Brain microvascular endothelial cell (primary cell): ENCODE measurements at places on chromosomes 7 and 10.

- no peak for DNase-seq
These were observed 126.2 kb downstream of the MICU1 start for GRCh38 chr10:72499701-72500100.

DNA sequence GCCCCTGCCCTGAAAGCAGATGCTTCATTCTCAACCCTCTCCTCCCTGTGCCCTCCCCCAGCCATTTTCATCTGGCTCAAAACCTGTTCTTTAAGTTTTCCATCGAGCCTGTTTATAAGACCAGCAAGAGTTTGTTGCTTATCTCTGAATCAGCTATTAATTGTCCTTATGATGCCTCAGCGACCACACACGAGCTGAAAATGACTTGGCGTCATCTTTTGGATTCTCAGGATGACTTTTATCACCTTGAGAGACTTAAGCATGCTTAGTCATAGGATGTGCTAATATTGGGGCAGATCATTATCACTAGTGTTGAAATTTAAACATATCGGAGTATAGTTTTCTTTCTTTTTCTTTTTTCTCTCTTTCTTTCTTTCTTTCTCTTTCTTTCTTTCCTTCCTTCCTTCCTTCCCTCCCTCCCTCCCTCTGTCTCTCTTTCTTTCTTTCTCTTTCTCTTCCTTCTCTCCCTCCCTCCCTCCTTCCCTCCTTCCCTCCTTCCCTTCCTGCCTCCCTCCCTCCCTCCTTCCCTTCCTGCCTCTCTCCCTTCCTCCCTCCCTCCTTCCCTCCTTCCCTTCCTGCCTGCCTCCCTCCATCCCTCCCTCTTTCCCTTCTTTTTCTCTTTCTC, 184.5 kb downstream of the PHTF2 start:
- no peak for DNase-seq

GRCh38 chr10:110355141-110355831, 50.6 kb upstream of the SMNDC1 start:
- DNase-seq = no peak

DNA sequence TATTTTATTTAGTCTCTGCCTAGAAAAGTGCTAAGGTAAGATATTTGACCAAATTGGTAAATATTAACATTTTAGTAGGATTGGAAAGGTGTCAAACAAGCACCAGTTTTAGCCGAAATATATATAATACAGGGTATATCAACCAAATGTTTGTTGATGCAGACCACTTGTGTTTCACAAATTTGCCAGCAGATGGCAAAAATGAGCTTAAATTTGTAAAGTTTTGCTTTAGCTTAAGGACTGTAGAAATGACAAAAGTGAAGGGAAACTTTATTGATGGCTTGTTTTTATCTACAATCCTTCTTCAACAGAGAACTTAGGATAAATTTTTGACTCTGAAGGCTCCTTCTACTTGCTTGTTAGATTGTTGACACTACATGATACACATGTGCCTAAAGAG, 4.8 kb upstream of the POLR1F start:
- DNase-seq = peak; percentile 65

- no peak for DNase-seq
These were observed 141.4 kb upstream of the INSYN2A start for GRCh38 chr10:127337801-127338200.
